MCF 10A (cell line): ENCODE measurements at places on chromosomes 6 and 20.

DNA sequence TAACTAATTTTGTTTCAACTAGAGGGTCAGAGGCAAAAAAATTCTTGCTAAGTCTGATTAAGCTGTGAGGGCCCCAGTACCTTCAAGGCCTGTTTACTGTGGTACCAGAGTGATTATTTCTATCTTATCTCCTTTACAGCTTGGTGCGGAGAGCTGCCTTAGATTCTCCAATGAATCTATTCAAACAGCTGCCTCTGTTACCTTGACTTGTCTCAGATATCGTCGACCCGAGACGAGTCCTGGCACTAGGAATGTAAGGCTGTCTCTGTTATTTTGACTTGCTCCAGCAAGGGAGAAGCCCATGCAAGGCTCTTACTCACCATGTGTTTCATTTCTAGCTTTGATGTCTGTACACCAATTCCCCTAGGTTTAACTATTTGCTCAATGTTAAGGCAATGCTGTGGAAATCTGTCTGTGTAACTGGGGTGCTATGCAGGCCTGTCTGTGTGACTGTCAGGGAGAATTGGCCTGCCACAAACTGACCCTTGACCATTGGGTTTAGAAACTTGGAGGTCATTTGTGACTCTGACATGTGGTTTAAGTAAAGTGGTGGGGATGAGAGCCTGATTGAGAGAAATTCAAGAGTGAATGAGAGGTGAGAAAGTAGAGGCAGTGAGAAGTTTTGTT lies 10.4 kb upstream of the FKBPL start:
- DNase-seq, result no peak

DNA sequence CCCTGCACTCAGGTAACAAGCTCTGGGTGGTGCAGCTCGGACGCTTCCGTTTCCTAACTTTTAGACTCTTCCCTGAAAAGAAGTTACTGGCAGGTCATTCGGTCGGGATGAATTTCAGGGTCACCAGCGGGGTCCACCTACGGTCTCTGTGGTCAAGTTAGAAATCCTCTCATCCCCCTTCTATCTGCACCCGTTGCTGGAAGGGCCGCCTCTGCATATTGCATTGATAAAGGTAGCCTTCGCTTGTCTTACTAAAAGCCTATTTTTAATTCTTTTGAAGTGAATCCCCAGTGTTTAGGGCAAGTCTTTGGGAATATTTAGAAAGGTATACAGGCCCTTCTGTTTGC lies 47.3 kb downstream of the LRRN4 start:
- DNase-seq, result peak; percentile 18

- peak; percentile 37 for DNase-seq
These were observed 35.3 kb upstream of the GFOD1 start for GRCh38 chr6:13522656-13523055.

GRCh38 chr6:41551086-41551700 lies 5.0 kb downstream of the FOXP4 start:
- DNase-seq, result no peak

GRCh38 chr20:53042521-53042920 lies 70.4 kb downstream of the TSHZ2 start:
- DNase-seq, result no peak

DNA sequence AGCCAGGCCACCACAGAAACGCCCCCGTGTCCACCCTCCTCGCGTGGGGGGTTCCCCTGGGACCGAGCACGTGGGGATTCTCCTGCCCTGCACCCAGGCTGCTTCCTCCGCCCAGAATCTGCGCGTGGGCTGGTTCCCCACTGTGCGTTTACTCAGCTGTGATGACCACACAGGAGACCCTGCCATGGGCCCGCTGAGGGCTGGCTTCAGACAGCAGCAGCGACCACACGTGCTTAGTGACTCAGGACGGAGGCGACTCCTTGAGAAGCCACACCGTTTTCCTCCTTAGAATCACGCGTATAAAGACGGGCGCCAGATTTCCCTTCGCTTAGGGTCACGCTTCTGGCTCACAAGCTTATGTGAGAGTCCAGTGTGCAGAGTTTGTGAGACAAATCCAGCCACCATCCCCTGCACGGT lies 63.9 kb upstream of the PDE10A start:
- no peak for DNase-seq

DNA sequence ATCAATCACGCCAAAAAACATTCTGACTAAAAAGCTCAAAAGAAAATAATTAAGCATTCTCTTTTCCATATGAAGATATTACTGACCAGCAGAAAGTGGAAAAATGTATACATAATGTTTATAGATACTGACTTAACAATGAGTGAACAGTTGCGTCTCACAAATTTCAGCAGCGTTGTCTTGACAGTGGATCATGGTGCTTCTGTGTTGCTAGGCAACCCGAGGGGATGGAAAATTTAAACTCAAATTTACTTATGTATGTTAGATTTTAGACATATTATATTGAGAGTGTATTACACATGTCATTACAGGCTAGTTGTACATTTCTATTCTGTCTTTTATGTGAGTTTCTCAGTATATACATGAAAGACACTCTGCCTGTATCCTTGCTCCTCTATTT lies 110.2 kb downstream of the LAMA2 start:
- DNase-seq, result no peak

DNA sequence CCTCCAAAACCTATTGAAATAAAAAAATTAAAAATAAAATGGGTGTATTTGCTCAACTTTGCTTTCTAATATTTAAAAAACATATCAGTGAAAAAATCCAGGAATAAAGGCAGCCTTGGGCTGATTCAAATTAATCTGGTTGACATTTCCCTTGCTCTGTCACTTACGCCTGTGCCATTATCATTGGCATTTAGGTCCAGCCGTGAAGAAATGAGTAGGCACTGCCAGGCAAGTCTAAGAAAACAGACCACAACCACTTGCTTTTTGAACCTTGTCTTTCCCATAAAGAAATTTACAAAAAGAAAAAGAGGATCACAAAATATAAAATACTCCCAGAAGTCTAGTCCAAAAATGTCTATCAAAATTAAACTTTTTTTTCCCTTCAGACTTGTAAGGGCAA lies 59.2 kb upstream of the HBS1L start:
- DNase-seq, result no peak

DNA sequence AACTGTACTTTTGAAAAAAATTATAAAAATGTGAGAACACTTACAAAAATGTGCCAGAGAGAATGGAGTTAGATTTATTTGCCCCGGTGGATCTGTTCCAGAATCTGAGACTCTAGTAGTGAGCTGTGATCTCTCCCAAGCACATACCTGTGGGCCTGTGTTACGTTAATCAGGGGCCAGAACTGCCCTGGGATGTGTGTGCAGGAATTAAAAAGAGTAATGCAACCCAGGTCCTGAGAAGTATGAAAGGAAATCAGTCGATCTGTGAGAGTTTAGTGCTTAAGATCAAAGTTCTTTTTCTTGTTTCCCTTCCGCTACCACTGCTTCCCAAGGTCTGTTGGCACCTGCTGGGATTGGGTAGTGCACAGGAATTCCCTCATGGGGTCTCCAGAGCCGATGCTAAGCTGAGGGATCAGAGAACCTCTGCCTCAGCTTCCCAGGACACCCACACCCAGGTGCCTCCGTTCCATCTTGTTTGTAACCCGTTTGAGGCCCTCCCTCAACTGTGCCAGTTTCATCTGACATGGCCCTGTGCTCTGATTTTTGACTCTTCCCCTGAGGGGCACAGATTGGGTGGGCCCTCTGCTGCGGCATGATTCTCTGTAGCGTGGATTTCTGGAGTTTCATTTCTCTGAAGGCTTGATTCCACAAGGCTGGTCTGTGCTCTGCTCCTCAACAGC lies 87.7 kb downstream of the RREB1 start:
- DNase-seq, result no peak

GRCh38 chr6:105774247-105774646 lies 311.9 kb upstream of the PRDM1 start:
- no peak for DNase-seq

GRCh38 chr20:8132484-8133309 lies 631 bp downstream of the PLCB1 start:
- DNase-seq, result peak; percentile 6
